ENCODE measurements at places on chromosomes 6 and 20.

GRCh38 chr6:166533205-166533824 is 53.2 kb downstream of the RAMACL start:
- DNase-seq, result no peak

DNA sequence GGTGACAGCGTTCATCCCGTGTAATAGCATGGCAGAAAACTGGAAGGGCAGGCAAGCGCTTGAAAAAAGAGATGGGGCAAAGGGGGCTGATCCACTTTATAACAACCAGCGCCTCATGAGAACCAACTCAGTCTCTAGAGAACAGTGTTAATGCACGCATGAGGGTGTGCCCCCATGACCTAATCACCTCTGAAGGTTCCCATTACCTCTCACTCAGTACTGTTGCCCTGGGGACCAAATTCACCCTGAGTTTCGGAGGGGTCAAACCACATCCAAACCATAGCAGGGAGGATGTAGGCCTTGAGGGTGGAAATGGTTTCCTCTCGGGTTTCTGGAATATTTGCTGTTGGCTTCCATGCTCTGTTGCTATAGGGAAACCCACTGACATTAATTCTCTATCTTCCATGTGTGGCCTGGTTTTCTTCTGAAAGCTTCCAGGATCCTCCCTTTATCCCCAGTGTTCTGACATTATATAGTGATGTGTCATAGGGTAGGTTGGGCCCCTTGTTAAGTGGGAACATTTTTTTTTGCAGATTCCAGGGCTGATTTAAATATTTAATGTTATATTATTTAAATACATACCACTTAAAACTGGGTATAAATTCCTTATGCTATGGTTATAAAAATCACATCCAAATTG is 65.2 kb downstream of the PPP1R14C start:
- no peak for DNase-seq

DNA sequence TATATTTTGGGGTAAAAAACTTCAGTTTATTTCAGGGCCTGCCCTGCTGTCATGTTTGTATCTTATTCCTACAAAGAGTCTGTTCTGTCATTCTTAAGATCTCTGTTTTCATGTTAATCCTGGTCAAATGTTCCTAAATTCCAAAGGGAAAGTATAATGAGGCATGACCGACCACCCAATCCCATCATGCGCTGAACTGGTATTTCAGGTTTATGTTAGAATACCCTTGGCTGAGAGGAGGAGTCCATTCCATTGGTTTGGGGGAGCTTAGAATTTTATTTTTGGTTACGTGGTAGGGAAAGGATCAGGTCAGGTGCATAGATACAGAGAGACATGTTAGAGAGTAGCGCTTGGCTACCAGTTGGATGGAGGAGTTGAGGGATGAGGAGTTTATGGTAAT is 25.7 kb downstream of the CFAP61 start:
- DNase-seq, result no peak

DNA sequence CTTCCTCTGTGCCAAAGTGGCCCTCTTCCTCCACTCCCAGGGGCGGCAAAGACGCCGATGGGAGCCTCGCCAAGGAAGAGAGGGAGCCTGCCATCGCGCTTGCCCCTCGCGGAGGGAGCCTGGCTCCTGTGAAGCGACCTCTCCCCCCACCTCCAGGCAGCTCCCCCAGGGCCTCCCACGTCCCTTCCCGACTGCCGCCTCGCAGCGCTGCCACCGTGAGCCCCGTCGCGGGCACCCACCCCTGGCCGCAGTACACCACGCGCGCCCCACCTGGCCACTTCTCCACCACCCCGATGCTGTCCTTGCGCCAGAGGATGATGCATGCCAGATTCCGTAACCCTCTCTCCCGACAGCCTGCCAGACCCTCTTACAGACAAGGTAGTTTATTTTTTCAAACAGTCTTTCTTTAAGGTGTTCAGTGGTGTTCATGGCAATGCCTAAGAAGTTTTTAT is 64.9 kb downstream of the FNDC1 start:
- no peak for DNase-seq

DNA sequence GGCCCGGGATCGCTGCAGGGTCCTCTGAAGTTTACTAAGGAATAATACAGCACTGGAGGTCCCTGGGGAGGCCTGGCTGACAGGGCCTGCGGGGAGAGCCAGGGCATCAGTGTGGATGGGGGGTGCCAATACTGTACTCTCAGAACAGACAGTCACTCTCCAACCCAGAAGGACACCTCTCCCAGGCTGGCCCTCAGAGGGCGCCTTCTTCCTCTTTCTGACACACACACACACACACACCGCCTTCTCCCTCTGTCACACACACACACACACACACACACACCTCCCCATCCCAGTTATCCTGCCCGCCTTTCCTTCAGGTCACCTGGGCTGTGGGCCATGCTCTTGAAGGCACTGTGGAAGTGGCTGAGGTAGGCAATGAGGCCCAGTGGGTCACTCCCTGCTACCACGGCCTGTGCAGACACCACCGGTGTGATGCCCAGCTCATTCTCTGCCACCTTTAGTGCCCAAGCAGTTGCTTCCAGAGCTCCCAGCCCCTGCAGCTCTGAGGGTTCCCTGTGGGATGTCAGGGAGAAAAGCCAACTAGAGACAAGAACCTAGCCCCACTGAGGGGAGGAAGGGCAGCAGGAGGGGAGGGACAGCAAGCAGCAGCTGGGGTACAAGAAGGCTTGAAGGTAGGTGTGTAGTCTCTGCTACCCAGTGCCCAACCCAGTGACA is 7.5 kb downstream of the SMPD2 start:
- no peak for DNase-seq

DNA sequence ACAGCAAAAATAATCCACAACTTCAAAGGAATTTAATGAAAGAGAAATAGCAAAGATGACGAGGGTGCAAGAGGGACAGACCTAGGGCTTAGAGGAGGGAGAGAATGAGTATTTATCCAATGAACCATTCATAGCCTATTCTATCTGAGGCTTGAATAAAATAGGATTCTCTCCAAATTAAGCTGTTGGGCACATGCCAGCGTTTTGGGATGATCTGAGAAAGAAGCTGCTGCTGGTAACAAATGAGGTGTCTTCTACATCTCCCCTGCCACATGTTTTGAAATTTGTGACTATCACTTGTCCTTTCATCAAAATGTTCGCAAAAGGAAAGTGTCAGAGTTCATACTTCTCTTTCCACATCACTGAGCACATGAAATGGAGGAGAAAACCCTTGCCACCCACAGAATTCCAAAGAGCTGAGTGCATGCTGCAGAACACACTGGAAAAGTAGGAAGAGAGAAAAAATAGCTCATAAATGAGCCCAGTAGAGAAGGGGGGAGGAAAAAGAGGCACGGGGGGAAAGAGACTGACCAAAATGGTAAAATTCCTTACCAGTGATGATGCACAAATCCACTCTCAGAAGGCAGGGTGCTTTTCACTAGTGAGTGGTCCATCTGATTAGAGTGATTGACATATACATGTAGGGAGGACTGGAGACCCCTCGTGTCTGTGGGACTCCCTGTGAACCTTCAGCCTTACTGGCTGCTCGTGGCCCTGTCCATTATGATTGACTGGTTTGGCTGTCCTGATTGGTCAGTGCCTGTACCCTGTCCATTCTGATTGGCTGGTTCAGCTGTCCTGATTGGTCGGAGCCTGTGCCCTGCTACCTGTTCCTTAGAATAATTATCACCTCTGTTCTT is 180.5 kb downstream of the OGFRL1 start:
- no peak for DNase-seq

GRCh38 chr6:108744996-108745395 is 103.2 kb upstream of the ARMC2 start:
- DNase-seq, result no peak

GRCh38 chr20:8147476-8147875 is 15.4 kb downstream of the PLCB1 start:
- no peak for DNase-seq

- DNase-seq, result no peak
These were observed 44.5 kb downstream of the RAMACL start for GRCh38 chr6:166541876-166542579.

- no peak for DNase-seq
These were observed 29.0 kb downstream of the SLC12A5 start for GRCh38 chr20:46057856-46058598.

- no peak for DNase-seq
These were observed 441.4 kb upstream of the PLCB4 start for GRCh38 chr20:8627340-8628004.

DNA sequence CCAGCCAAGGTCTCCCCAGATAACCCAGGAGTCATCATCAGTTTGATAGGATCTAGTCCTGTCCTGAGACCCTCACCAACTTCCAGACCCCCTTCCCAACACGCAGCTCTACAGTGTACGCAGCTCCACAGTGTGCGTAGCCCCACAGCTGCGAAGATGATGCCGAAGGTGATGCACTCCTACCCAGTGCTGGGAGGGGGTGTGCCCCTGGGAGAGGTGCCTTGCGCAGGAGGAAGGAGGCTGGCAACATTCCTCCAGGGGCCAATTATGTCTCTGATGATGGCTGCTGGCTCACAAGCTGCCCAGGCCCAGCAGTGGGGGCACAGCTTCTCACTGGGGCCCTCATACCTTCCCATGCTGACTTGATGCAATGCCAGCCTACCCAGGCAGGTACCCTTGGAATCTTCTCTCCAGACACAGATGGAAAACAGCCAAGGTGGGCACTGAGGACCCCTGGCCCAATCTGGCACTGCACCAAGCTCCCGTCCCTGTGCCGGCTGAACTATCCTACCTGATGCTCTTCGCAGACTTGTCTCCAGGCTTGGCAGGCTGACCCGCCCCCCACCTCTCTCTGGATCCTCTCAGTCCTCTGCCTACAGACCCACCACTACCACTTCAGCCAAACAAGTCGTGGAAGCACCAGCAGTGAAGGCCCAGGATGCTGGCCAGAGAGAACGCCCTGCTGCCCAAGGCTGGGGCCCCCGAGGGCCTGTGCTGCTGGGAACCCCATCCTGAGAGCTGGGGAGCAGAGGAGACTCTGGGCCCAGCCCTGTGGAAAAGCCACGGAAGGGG is 1.4 kb downstream of the ZNF512B start:
- DNase-seq, result no peak

GRCh38 chr6:123415844-123416468 is 220.8 kb downstream of the TRDN start:
- DNase-seq, result no peak

GRCh38 chr20:10524034-10524476 is 89.0 kb downstream of the SLX4IP start:
- no peak for DNase-seq

GRCh38 chr6:67870321-67870720 is 764.8 kb upstream of the ADGRB3 start:
- no peak for DNase-seq

GRCh38 chr6:144955859-144956258 is 670.7 kb downstream of the UTRN start:
- DNase-seq, result no peak

DNA sequence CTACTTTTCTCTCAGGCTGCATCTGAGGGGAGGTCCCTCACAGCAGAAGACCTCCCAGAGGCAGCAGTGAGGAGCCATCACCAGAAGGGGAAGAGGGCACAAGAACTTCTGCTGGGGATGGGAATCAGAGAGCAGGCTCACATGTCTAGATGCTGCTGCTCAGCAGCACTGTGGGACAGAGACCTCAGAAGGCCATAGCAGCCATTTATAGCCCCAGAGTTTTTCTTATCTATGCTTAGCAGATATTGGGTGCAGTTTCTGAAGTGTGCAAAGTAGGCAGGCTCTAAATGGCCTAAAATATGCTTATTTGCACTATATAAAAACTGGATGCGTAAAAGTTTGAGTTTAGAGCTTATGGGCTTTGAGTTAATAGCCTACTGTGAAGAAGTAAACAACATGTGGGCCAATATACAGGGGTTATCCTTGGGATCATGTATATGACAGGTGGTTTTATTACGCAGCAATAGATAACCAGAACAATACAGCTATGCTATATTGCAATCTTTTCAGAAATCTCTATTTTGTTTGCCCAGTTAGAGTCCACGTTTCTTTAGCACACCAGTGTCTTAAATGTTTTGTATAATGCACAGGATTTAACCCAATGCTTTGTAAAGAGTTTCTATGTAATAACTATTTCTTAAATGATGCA is 60.2 kb upstream of the TMEM244 start:
- DNase-seq, result no peak

- DNase-seq, result no peak
These were observed 31.1 kb upstream of the STX16 start for GRCh38 chr20:58619864-58620431.

GRCh38 chr20:13442986-13443385 is 195.7 kb downstream of the TASP1 start:
- no peak for DNase-seq

- DNase-seq, result no peak
These were observed 185.5 kb upstream of the RALGAPA2 start for GRCh38 chr20:20897922-20898321.

DNA sequence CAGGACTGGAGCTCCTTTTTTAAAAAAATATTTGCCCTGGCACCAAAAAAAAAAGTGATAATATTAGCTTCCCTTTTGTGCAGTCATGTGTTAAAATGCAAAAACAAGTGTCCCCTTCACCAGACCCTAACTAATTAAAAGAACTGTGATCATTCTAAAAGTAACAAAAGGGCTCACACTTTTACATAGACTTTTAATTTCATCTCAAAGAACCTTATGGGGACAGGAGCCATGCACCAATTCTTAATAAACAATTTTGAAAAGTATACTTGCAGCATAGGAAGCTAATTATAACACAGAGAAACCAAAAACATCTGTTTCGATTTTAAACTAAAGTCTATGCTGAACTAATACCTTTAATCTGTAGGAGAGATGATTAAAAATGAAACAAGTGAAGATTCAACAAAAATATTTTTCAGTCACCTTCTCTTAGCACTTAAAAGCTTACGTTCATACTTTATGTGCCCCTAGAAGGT is 17.3 kb downstream of the STX7 start:
- DNase-seq, result no peak
